ENCODE measurements at places on chromosomes 7 and 10.

DNA sequence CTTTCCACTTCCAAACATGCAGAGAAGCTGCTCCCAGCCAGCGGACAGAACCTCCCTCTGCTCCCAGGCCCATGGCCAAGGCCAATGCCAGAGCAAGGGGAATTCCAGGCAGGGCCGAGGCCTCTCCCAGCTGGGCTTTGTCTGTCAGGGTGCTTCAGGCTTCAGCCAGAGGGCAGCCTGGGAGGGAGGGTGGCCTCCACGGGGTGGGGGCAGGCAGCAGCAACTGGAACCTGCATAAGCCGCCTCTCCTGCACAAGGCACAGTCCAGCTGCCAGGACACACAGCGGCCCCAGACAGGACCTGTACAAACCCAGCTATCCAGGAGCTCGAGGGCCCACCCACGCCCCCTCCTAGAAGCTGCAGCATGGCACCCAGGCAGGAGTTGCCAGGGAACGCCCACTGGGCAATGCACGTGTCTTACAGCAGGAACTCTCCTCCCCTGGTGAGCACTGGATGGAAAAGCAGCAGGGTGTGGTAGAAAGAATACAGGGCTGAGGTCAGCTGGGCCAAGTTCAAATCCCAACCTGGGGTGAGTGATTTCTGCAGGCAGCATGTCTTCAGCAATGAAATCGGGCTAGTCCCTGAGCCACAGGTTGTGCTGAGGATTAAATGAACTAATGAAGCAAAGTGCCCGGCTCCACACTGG, 7.6 kb downstream of the FAM53B start:
- no peak for DNase-seq

DNA sequence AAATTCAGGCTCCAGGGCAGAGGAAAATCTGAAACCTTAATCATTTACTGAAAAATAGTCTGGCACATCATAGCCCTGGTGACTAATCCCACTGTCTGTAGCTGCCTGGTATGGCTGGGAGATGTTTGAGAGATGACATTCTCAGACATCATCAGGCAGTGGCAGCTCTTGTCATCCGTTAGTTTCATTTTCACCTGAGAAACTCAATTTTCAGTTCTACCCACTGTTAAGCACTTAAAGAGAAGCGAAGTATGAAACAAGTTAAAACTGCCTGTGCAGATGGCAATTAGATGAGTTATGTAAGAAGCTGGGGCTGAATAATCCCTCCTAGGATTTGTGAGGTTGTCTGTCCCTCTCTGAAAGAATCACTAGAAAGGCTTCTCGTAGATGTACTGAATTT, 150.2 kb downstream of the NSUN6 start:
- no peak for DNase-seq

DNA sequence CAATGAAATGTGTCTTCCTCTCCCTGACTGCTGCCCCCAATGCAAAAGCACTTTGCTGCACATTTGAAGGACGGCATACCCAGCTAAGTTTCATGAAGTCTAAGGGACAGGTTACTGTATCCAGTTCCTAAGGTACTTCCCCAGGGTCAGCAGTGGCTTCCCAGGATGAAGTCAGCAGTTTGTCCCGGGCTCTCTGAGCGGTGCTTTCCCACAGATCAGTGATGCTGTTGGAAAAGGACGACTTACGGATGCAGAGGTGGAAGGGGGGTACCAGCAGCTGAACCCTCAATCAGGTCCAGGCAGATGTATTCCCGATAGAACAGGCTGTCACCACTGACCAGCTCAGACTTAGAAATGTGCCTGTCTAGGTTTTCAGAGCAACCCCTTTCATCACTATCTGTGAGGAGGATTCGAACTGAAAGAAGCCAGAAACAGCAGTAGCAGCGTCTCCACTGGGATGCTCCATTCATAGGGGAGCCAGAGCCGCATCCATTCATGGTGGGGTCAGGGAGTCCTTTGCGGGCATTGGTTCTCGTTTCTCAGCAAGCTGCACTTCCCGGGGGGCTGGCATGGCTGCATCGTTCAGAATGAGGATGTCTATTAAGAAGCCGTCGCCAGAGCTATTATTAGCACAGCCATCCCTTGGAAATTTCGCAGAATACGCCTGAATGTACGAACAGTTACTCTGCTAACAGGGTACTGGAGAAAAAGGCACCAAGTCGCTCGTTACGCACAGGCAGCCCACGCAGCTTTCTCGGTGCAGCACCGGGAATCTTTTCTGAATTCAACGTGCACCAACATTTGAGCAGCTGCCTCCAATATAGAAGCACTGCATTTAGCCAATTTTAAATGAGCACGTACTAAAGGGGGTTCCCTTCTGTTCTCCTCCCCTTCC, 303.7 kb downstream of the PRPF18 start:
- DNase-seq = peak; percentile 78

DNA sequence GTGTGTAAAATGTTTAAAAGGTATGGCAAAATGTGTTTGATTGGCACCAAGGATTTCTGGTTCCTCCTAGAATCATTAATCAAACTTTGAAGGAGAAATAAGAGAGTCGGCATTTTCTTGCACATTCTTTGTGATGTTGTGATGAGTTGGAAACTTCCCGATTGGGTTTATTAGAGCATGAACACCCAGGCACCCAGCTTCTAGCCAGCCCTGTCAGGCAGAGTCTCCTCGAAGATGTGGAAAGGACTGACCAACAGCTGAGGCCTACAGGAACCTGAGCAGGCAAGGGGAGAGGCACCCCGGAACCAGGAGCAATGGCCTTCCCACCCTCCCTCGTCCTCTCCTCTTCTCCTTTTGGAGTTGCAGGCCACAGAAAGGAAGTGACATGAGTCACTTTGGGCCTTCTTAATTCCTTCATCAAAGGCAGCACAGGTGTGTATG, 68.7 kb downstream of the EGFR start:
- DNase-seq = no peak

GRCh38 chr7:48390388-48391327, 219.4 kb downstream of the ABCA13 start:
- DNase-seq = no peak

DNA sequence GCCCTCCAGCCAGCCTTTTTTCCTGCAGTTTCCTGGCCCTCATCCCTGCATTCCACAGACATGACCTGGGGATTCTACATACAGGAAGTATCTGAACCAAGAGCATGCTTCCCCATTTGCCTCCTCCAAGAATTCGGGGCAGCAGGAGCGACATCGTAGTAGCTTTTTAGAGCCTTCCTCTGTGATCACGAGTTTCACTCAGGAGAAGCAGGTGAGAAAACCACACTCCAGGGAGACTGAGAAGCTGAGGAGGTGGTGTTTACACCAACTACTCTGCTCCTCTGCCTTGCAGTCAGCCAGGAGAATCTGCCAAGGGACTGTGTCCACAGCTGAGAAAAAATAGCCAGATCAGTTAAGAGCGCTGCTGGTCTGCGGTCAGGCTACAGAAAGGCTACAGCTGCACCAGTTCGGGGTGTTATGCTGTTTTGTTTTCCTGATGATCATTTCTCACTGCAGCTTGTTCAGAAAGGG, 54.1 kb downstream of the HSPA12A start:
- no peak for DNase-seq

DNA sequence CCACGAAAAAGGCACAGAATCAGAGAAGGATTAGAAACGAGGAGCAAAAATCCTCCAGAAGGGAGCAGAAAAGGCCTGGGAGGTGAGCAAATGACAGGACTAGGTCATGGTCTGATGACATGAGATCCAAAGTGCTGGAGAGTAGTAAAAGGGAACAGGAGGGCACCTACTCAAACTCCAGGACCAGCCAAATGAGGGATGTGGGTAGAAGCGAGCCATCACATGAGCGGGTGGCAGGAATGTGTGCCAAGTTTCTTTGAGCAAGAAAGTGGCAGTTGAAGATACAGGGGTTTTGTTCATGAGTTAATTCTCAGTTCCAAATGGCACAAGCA, 112.6 kb downstream of the RNF32 start:
- no peak for DNase-seq

DNA sequence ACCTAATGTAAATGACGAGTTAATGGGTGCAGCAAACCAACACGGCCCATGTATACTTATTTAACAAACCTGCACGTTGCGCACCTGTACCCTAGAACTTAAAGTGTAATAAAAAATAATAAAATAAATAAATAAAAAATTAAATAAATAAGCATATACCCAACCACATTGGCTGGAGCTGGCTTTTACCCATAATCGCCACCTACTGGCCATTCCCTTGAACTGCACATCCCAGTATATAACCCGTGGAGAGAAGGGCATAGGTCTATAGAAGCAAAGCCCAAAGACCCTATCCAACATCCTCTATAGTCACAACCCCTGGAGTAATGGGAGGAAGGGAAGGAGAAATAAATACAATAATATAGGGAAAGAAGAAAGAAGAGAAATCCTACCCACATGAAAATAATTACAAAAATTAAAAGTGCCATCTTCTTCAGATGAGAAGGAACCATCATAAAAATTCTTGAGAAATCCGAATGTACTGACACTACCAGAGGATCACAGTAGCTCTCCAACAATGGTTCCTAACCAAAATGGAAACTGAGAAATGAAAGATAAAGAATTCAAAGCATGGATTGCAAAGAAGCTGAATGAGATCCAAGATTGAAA, 65.6 kb downstream of the TWIST1 start:
- no peak for DNase-seq

DNA sequence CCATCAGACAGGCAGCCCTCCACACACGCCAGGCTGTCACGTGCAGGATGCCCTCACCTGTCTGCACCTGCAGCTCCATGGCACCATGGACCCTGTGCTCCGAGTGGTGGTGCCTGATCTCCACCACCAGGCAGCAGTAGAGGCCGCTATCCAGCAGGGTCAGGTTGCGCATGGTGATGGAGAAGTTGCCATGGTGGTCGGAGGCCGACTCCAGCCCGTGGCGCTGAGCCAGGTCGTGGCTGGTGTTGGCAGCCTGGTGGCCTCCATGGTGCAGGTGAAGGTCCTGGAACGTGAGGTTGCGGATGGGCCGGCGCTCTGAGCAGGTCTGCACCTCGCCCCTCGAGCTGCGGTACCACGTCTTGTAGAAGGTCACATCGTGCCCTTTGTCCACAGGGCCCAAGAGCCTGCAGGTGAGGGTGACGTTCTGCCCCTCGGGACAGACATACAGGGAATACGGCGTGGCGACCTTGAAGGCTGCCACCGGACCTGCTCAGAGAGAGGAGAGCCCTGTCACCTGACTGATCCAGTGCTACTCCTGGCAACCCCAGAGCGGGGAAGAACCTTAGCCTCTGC, 11.7 kb downstream of the VSIR start:
- DNase-seq = no peak

DNA sequence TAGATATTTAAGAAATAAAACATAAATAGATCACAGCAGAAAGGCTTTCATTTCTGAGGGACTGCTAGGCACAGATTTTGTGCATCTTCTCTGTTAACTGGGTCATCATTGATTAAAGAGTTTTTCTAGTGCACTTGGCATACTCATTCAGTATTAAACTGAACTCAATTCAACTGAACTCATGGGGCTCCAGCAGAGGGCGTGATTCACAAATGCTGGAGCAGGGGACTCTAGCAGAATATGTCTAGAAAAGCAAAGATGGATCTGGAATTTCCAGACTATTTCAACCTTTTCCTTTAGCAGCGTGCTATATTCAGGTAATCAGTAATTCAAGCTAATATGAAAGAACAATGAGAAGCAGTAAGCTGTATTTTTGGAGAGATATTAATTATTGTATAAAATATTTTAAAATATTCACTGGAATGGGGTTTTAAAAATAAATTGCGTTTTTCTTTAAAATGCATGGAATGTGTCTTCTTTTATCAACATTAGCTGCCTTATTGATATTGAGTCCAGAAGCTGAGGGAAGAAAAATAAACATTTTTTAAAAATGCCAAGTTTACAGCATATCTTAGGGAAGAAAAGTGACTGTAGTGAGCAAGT, 296.8 kb upstream of the CACNA2D1 start:
- DNase-seq = peak; percentile 27

- no peak for DNase-seq
Measured at GRCh38 chr10:42990721-42991441, 86.0 kb upstream of the RET start.

GRCh38 chr10:101217044-101217425, 12.2 kb downstream of the LBX1 start:
- DNase-seq = no peak

GRCh38 chr7:97450516-97450915, 281.4 kb upstream of the TAC1 start:
- DNase-seq = no peak

DNA sequence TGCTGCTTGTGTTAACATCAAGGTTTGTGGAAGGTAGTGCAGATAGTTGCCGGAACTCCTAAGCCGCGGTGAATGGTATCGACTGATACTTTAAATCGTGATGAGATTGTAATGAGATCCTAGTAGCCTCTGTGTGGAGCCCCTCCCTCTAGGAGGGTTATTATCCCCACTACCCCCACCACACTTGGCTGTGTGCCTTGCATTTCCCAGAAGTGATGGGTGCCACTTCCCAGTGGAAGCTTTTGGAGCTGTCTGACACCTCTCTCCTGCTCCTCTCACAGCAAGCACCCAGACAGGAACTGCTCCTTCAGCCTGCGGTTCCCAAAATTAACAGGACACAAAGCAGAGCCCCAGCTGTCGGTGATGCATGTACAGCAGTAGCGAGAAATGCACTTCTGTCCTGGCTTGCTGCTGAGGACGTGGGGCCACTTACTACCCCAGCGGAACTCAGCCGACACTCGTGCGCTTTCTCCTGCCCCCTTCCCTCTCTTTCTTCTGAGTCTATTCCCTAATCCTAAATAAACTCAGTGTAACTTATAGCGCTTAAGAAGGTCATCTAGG, 52.5 kb downstream of the PRKAG2 start:
- peak; percentile 10 for DNase-seq

GRCh38 chr7:116687801-116688201, 15.8 kb downstream of the MET start:
- DNase-seq = no peak

DNA sequence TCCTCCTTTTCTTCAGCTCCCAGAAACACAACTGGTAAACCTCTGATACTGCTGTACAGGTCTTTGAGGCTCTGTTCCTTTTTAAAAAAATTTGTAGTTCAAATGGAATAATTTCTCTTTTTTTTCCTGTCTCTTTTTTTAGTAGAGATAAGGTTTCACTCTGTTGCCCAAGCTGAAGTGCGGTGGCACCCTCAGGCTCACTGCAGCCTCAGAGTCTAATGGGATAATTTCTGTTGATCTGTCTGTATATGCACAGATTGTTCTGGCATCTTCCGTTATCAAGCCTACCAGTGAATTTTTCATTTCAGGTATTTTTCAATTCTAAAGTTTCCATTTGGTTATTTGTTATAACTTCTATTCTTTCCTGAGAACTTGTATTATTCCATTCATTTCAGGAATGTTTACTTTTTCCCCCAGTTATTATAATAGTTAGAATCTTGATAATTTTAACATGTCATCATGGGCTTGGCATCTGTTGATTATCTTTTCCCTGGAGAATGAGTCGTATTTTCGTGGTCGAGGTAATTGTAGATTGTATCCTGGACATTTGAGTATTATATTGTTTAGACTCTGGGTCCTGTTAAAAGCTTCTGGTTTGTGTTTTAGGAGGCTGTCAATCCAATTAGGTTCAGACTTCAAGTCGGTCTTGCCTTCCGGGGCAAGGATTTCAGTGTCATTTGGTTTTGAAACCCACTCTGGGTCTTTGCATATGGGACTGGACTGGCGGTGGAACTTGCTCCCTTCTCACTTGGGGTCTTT, 24.5 kb downstream of the CRCP start:
- DNase-seq = no peak

- DNase-seq = no peak
Measured at GRCh38 chr7:6639627-6640026, 2.5 kb downstream of the ZNF316 start.
